NCI-H1417 (cell line): ENCODE measurements at places on chromosomes 7 and 10.

DNA sequence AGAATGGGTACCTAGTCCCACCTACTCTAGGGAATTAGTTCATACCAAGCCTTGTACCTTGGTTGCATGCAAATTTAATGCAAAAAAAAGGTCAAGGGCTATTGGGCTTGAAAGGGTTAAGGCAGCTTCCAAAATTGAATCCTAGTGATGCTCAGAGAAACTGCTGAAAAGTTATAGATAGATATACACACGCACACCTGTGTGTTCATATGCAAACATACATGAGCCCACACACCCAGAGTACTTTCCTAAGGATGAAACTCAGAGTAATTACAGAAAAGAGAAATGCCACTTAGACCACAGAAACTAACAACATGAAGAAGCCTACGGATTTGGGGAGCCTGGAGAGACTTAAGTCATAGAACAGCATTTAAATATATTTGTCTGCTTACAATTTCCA, 1.5 kb downstream of the SLC25A13 start:
- DNase-seq: no peak

DNA sequence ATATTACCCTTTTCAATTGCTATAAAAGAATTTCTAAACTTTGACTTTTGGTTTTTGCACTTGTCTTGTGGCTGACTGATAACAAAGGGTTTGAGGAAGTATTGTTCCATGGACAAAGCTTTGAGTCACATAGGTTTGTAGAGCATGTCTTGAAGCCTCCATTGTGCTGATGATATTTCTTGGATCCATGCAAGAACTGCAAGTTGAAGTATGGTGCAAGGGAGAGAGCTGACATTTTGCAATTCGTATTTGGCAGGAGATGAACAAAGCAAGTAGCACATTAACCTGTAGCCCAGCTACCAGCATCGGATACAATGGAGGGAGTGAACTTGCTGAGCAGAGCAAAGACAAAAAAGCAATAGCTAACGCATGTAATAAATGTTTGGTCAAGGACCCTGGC, 23.4 kb downstream of the MGAM2 start:
- DNase-seq: no peak

DNA sequence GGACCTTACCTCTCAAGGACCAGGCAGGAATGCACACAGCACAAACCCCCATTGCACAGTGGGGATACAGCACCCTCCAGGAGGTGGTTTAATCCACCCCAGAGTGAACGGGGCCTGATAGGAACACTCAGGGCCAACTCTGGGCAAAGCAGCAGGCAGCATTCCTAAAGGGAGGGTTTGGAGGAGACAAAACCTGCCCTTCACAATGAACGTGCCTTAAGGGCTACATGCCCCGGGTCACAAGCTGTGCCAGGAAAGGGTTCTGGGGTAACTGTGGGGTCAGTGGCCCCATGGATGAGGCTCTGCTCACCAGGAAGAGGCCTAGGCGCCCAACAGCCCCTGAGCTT, 1.1 kb downstream of the GPRIN2 start:
- no peak for DNase-seq

- DNase-seq: no peak
Measured at GRCh38 chr7:69603937-69604494, 5.7 kb downstream of the AUTS2 start.

GRCh38 chr7:111282626-111283025, 191.7 kb downstream of the LRRN3 start:
- no peak for DNase-seq

GRCh38 chr7:130400120-130400572, 19.9 kb downstream of the CPA1 start:
- DNase-seq: no peak

DNA sequence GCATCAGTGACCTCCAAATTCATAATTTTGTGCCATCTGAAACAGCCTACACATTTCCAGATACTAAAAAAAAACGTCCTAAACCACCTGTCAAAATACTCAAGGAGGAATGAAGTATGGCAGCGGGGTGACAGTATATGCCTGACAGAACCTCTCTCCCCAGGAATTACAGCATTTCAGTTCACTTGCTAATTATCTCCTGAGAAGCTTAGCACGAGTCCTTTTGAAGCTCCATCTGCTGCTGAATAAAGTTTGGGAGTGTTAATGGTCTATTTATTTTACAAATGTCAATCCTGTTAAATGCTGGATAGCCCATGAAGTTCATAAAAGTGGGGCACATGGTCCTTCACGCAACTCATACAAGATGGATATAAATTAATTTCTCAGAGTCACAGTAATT, 29.4 kb upstream of the ANLN start:
- DNase-seq: no peak

DNA sequence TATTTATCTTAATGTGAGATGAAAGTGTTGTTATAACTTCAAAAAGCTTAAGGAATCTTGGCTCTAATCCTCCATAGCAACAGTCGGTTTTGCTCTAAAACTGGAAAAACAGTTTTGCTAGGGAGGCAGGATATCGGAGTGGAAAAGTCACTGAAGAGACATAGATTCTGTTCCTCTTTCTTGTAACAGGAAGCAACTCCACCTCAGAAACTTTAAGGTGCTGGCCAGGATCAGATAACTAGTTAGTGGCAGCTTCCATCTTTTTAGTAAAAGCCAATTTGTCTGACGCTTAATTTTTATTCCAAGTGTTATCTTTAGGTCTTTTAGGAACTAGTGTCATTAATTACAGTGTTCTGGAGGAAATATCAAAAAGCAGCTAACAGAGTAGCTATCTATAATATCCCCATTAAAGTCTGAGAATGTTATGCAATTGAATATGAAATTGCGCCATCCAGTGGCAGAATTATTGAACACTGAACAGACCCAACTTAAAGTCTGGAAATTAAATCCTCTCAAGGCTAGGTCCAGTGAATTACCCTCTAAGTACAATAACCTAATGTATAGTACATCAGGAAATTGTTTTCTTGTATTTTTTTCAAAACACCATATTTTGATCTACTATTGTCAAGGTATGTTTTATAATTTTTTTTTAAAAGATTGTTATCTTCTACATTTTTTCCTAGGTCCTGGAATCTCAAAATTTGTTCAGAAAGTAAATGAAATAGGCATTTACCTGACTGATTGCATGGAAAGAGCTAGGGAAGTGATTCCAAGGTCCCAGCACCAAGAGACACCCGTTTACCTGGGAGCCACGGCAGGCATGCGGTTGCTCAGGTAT, 65.9 kb upstream of the CC2D2B start:
- DNase-seq: peak; percentile 62

DNA sequence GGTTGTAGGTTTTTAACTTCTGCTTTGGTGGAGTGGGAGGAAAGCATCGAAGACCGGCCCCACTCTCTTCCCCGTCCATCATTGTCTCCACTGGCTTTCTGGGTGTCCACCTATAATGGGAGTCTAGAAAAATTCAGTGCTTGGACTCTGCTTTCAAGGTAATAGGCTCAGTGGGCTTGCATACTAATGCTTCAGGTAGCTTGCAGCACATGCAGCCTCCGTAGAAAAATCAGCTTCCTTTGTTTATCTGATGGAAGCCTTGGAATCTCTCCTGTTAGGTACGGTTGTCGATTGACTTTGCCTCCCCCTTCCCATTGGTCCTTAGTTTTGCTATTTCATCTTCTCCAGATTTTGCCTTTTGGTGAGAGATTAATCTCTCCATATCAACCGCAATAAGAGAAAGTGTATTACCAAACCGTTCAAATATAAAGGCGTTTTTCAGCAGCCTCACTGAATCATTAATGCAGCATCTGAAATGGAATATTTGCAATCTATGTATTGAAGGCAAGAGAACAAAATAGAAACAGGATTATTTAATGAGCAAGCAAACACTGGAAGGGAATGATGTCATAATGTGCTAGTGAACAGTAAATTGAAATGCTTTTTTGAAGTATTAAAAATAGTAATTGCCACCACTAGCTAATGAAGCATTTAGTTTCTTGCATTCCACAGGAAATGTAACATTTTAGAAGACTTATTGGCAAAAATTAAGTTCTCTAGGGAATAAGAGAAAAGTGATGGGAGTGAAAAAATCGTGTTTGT, 944 bp downstream of the AVL9 start:
- DNase-seq: no peak

- DNase-seq: no peak
Measured at GRCh38 chr7:27202018-27202861, 2.3 kb upstream of the HOXA13 start.

GRCh38 chr7:36490419-36490830, 100.8 kb downstream of the ANLN start:
- no peak for DNase-seq

GRCh38 chr10:75395932-75396630, 5.5 kb downstream of the ZNF503 start:
- no peak for DNase-seq

DNA sequence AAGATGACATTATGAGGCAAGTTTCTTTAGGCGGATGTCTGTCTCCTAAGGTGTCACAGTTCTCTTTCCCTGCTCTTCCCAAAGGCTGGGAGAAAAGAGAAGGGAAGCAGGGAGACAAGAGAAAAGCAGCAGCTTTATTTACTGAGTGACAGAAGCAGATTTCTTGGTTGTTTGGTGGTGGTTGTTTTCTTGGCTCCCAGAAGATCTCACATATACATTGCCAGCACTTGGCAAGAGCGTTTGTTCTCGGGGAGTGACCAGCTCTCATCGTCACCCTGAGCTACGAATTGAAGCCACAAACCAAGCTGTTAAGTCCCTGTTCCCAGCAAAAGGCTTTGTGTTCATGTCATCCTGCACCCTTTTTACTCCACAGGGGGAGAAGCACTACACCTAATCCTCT, 11.4 kb downstream of the CDHR3 start:
- no peak for DNase-seq

GRCh38 chr10:80493522-80494051, 39.5 kb downstream of the TSPAN14 start:
- peak; percentile 29 for DNase-seq

DNA sequence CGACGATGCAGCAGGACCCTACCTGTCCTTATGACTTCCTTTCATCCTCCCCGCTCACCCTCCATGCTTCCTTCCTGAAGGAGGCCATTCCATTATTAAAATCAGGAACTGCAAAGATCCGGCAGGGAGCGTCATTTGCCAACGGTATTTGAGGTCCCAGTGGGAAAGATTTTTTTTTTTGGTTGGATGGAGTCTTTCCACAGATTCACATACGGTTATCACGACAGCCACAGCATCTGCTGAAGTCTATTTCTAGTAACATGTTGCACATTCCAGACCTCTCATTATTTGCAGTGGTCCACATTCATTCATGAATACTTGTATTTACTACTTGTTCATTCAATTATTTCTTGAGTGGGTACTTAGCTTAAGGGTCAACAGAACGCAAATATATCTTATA, 94.7 kb upstream of the LYZL2 start:
- DNase-seq: no peak

DNA sequence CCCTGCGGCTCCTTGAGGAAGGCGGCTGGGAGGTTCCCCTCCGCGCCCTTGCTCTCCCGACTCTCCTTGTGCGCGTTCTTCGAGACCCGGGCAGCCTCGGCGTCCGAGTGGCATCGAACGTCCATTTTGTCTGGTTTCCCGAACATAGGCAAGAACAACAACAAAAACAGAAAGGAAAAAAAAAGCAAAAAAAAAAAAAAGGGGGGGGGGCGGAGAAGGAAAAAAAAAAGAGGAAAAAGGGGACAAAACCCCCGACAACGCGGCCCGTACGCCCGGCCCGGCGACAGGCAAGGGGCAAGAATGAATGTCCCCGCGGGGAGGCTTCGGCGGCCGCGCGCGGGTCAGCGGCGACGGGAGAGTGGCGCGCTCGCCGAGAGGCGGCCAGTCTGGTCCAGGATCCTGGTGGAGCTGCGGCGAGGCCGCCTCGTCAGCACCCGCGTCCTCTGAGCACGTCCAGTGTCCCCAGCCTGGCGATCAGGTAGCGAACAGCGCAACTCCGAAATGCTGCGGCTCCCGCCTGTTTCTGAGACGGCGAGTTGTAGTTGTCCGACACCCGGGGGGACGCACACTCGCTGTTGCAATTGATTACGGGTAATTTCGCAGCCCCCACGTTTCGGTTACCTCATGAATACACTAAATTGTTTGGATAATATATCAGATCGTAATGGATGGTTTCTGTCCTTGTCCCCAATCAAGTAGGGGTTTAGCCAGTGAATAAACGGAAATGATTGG, at the start of gene VAX1:
TSS of gene VAX1 (minus strand) at position 360 of the 732 bp plus-strand sequence. CDS start at position 146, 214 bp downstream.
- no peak for DNase-seq

- no peak for DNase-seq
Measured at GRCh38 chr10:12876266-12876665, 125.2 kb downstream of the CCDC3 start.

DNA sequence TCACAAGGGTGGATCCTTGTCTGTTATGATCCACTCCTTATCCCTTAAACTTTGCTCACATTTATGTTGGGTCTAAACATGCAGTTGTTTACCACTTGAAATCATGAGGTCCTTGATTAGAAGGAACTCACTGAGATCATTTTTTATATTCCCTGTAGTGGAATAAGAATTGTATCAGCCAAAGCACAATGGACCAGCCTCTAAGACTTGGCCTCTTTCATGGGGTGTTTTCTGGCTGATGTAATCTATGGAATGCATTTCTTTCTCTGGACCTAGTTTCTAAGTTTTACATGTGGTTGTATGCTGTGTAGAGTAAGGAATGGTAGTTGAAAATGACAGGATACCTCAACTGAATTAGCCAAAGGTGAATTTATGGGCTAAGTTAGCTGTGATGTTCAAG, 376.6 kb downstream of the SORCS3 start:
- no peak for DNase-seq

DNA sequence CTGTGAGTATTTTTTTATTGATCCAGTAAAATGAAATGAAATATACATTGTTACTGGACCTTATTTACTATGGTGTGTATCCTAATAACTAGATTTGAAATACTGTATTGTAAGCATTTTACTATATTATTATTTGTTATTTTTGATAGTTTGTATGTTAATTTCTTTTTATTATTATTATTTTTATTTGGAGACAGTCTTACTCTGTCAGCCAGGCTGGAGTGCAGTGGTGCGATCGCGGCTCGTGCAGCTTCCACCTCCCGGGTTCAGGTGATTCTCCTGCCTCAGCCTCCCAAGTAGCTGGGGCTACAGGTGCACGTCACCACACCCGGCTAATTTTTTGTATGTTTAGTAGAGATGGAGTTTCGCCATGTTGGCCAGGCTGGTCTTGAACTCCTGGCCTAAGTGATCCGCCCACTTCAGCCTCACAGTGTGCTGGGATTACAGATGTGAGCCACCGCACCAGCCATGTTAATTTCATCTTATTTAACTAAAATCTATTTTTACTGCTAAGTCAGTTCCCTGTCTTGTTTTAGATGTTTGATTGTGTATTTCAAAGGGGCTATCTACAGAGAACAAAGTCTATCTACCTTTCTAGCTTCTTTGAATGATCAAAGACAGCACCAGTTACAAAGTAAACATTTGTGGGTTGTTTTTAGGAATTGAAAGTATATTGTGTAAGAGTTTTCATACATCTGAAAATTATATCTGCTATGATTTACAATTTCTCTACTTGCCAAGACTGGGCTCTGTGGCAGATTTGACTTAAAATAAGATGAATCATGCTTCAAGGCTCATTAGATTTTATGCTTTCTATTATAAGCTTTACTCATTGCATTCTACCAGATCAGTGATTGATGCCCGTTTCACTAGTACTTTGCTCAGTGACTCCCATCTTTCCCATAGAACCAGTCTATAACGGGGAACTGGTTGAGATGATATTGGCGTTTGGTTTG, 41.6 kb downstream of the CDC123 start:
- no peak for DNase-seq

GRCh38 chr10:17241611-17242333, 13.7 kb downstream of the VIM start:
- DNase-seq: no peak

- DNase-seq: no peak
Measured at GRCh38 chr7:30048582-30048981, 20.4 kb downstream of the PLEKHA8 start.

GRCh38 chr10:111246814-111247452, 170.1 kb downstream of the ADRA2A start:
- no peak for DNase-seq

- DNase-seq: peak; percentile 77
Measured at GRCh38 chr7:120949393-120949911, 1.1 kb upstream of the ING3 start.
